Lower lobe of right lung (tissue), 2 donors: ENCODE measurements at places on chromosomes 7 and 10. TPM values are rescaled to one million over a fixed set of nuclear protein-coding genes. Genes with fewer than 3 reads are reported as not detected.

- peaks cover 24% of the 10 kb centered on the region for H3K36me3 ChIP-seq
- DNase-seq: no peak
- H3K4me3 ChIP-seq: no peak overlapping the region
- no peaks in the 10 kb centered on the region for H3K27me3 ChIP-seq
- peaks cover 24% of the 10 kb centered on the region for H3K4me1 ChIP-seq
- no peak overlapping the region for H3K27ac ChIP-seq
These were observed 94.9 kb upstream of the KCNIP2 start for GRCh38 chr10:101938305-101939007.

DNA sequence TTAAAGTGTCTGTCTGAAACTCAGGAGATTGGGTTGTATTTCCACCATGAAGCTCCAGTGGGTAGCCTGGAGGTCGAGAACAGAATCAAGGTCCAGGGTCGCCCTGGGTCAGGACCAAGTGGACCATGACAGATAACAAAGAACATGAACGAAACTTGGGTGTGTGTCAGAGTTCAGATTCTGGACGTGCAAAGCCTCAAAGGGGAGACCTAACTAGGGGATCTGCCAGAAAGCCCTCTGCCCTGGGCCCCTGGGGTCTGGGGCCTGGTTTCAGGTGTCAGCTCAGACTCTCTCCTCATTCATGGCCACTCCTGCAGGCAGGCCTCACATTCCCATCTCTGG is 1.6 kb downstream of the RASSF4 start:
- H3K4me3 ChIP-seq: peak overlapping the region; percentile 78
- peaks cover 79% of the 10 kb centered on the region for H3K4me1 ChIP-seq
- peak overlapping the region; percentile 15 for H3K27ac ChIP-seq
- DNase-seq: no peak

- DNase-seq: no peak
- no peak overlapping the region for H3K27ac ChIP-seq
- H3K4me1 ChIP-seq: no peaks in the 10 kb centered on the region
- H3K36me3 ChIP-seq: no peaks in the 10 kb centered on the region
- no peak overlapping the region for H3K4me3 ChIP-seq
- H3K27me3 ChIP-seq: no peaks in the 10 kb centered on the region
These were observed 83.6 kb upstream of the CHCHD3 start for GRCh38 chr7:133165529-133165928.

DNA sequence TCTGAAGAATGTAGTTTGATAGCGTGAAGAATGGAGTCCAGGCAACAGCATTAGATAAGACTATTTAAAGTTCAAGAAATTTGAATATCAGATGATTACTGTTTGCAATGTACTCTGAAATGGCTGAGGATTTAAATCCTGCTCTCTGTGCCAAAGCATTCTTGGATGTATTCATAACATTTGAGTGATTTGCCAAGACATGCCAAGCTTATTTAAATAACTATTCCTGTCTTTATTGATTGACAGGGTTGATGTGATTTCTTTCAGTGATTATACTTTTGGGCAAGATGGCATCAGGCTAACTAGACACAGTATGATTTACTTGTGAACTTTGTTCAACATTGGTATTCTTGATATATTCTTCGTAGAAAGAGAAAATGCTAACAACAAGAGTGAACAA is 168.7 kb downstream of the GNAI1 start:
- H3K36me3 ChIP-seq: no peaks in the 10 kb centered on the region
- H3K27me3 ChIP-seq: no peaks in the 10 kb centered on the region
- H3K4me3 ChIP-seq: no peak overlapping the region

GRCh38 chr10:114458955-114459354 is 54.7 kb upstream of the AFAP1L2 start:
- no peaks in the 10 kb centered on the region for H3K4me1 ChIP-seq
- H3K27ac ChIP-seq: no peak overlapping the region
- H3K27me3 ChIP-seq: no peaks in the 10 kb centered on the region

DNA sequence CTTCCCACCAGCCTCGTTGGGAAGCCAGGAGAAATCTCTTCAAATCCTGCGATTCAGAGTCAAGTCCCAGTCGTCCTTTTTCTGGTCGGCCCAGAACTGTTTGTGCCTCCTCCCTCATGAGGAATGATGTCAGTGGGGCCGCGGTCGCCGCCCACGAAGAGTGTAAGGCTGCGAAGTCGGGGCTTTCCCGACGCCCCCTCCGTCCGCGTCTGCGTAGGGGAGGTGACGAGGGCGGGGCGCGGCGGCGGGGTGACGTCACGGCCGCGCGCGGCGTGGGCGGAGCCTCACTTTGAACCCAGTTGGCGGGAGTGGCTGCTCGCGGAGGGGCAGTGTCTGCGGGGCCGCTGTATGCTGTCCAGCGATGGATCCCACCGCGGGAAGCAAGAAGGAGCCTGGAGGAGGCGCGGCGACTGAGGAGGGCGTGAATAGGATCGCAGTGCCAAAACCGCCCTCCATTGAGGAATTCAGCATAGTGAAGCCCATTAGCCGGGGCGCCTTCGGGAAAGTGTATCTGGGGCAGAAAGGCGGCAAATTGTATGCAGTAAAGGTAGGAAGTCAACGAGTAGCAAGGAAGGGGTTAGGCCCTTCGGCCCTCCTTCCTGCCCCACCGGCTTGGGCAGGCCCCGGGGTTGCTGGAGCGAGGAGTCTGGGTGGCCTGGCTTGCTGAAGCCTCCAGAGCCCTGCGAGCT is at the start of gene MASTL:
MASTL (plus strand) TSS at position 287 of the 689 bp plus-strand sequence; CDS start at position 362, 75 bp downstream.
- peak within 1 kb of the TSS; percentile 91 for H3K4me3 ChIP-seq
- H3K27ac ChIP-seq: peak within 1 kb of the TSS; percentile 99
- peak; percentile 95 for DNase-seq

- no peak overlapping the region for H3K27ac ChIP-seq
- H3K36me3 ChIP-seq: no peaks in the 10 kb centered on the region
- H3K4me3 ChIP-seq: no peak overlapping the region
- H3K4me1 ChIP-seq: no peaks in the 10 kb centered on the region
- no peaks in the 10 kb centered on the region for H3K27me3 ChIP-seq
These were observed 6.1 kb upstream of the SLC25A13 start for GRCh38 chr7:96328016-96328415.

DNA sequence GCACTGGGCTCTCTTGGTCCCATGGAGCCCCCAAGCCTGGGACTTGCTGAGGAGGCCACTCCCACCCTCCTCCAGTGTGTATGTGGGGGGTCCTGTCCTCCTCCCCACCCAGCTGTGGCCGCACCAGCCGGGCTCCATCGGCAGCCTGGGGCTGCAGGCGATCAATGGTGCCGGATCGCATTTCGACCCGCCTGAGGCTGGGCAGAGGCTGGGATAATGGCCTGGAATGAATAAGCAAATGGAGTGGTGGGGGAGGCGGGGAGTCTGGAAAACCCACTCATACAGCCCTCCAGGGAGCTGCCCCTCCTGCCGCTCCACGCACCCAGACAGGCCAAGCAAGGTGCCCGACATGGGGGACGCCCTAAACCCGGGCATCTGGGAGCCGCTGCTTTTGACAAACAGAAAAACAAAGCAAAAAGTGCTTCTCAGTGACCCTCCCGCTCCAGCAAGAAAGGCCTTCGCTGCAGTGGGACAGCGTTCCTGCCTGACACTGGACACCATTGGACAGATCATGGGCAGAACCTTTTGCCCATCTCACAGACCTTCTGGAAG is 160.5 kb downstream of the NRF1 start:
- DNase-seq: no peak
- H3K36me3 ChIP-seq: no peaks in the 10 kb centered on the region
- H3K4me3 ChIP-seq: no peak overlapping the region
- H3K27ac ChIP-seq: no peak overlapping the region
- H3K4me1 ChIP-seq: no peaks in the 10 kb centered on the region

GRCh38 chr7:21028186-21028585 is 241.5 kb upstream of the SP8 start:
- H3K4me3 ChIP-seq: no peak overlapping the region
- no peaks in the 10 kb centered on the region for H3K36me3 ChIP-seq
- H3K27ac ChIP-seq: no peak overlapping the region
- H3K27me3 ChIP-seq: no peaks in the 10 kb centered on the region
- DNase-seq: peak; percentile 44

DNA sequence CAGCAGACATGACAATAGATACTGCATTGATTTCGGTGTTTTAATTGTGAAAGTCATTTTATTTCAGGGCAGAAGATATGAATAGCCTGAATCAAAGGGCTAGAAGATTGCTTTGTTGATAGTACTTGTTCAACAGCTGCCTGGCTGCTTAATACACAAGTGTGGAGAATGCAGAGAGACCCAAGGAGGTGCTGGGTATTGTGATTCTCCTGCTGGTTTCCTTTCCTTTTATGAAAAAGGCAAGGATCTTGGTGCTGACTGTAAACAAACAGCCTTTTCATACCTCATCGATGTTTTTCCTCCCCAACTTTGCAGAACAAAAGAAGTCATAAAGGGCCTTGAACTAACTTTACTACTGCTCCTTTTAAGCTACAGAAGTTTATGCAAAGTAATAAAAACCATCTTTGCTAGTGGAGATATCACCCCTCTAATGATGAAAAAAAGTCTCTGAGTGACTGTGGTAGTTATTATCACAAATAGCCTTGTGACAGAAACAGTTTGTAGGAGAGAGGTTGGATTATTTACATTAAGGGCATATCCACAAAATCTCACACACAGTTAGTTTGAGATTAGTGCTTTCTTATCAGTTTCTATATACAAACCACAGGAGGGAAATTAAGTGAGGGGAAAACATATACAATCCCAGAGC is 800.0 kb downstream of the LRMDA start:
- no peaks in the 10 kb centered on the region for H3K36me3 ChIP-seq
- H3K4me1 ChIP-seq: peaks cover 10% of the 10 kb centered on the region
- no peak overlapping the region for H3K4me3 ChIP-seq
- no peak for DNase-seq

C10orf95 gene
- 5.7 TPM for total RNA-seq

HOGA1 gene
- 1.1 TPM for total RNA-seq
